ENCODE measurements at places on chromosomes 1 and 21.

- DNase-seq: no peak
Measured at GRCh38 chr1:184287001-184287400, 99.8 kb upstream of the C1orf21 start.

- no peak for DNase-seq
Measured at GRCh38 chr1:180534214-180534613, 24.6 kb upstream of the OVAAL start.

- DNase-seq: no peak
Measured at GRCh38 chr1:186438567-186438966, 22.3 kb downstream of the PDC start.

- DNase-seq: no peak
Measured at GRCh38 chr1:12384836-12385456, 155.1 kb downstream of the VPS13D start.

DNA sequence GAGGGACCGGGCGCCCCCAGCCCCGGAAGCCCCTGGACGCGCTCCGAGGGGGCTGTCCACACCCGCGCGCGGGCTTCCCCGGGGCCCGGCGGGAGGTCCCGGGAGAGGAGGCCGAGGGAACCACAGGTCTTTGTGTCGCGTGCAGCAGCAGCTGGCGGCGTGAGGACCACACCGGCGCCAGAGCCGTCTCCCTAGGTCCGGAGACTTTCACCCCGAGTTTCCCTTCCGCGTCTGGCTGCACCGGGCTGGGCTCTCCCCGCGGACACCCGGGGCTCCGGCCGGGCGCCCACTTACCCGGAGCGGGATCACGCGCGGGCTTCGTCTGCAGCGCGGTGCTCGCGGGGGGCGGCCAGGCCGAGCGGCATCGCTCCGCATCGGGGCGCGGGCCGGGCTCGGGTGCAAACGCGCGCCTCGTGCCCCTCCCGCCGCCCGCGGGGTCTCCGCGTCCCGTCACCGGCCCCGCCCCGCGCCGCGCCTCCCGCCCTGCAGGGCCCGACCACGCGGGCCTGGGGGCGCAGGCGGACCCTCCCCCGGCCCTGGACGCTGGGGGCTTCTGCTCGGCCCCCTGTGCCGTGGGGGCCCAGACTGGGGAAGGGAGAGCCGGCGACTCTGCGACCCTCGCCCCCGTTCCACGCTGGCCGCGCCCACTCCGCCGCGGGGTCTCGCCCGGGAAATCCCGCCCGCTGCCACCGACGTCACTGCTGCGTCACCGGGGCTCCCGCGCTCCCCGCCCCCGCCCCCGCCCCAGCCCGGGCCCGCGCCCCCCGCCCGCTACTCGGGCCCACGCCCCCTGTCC, at the start of gene GNG4:
GNG4 (minus strand) TSS at position 417 of the 796 bp plus-strand sequence. CDS start 65,946 bp downstream, outside the sequence.
- no peak for DNase-seq

GRCh38 chr1:54016343-54017282, 1.4 kb downstream of the LDLRAD1 start:
- no peak for DNase-seq

DNA sequence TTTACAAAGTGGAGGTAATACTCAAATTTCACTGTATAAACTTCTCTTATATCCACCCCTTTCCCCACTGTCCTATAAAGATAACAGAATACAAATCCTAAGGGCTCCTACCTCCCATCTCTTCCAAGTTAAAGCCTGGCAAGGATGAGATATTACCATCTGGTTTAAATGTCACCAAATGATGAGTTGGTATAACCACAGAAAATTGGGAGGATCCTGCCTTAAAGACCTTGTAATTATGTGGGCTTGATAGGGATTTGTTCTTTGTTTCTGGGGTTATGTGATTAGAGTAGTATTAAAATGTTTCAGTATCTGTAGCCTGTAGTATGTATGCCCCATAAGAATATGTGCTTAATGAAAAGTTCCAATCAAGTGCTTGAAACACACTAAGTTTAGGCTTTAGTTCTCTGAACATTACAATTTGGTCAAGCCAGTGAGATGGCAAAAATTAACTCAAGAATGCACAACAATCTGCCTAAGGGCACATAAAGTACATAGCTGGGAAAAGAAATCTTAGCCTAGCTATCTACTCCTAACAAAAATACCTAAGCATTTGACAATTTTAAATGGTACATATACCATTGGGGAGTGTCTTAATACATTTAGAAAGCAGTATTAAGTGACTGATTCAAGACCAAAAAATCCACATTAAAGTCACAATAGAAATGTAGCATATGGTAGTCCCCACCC, 14.0 kb downstream of the KDM5B start:
- no peak for DNase-seq

DNA sequence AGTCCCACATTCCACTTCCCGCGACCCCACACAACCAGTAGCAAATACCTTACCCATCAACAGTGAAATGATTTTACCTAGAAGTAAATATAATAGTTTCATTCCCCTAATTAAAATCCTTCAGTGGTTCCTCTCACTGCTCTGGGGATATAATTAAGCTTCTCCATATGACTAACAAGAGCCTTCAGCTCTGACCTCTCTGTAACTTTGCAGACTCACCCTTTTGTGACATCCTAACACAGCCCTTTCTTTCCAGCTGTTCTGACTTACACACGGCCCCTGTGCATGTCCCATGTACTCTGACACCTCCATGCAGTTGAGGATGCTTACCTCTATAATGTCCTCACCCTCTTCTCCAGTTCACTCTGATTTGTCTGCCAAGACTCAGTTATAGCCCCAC, 137.3 kb upstream of the SPAG17 start:
- no peak for DNase-seq

- no peak for DNase-seq
Measured at GRCh38 chr21:44765231-44766013, 36.2 kb downstream of the UBE2G2 start.

GRCh38 chr1:45012639-45013278, 705 bp downstream of the UROD start:
- DNase-seq: no peak

DNA sequence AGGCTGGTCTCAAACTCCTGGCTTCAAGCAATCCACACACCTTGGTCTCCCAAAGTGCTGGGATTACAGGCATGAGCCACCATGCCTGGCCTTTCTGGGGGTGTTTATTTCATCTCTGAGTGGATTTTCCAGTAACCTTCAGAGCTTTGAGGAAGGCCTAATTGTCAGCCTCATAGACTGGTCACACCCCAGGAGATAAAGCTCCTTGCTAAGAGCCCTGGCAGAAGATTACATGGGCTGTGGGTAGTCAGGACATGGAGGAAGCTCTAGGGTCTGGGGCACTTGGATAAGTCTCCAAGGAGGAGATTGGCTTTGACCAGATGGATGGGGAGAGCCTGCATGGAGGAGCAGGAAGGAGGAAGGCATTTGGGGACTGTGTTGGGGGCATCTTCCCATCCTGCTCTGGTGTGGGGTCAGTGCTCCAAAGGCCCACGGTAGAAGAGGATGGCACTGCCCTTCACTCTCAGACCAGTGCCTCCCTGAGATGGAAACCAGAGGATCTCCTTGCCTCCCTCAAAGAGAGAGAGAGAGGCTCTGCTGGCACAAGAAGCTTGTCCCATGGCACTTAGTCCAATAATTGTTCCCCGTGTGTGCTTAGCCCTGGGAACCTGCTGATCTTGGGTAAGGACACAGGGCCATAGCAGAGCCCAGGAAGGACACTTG, 14.7 kb upstream of the GSTM4 start:
- no peak for DNase-seq

DNA sequence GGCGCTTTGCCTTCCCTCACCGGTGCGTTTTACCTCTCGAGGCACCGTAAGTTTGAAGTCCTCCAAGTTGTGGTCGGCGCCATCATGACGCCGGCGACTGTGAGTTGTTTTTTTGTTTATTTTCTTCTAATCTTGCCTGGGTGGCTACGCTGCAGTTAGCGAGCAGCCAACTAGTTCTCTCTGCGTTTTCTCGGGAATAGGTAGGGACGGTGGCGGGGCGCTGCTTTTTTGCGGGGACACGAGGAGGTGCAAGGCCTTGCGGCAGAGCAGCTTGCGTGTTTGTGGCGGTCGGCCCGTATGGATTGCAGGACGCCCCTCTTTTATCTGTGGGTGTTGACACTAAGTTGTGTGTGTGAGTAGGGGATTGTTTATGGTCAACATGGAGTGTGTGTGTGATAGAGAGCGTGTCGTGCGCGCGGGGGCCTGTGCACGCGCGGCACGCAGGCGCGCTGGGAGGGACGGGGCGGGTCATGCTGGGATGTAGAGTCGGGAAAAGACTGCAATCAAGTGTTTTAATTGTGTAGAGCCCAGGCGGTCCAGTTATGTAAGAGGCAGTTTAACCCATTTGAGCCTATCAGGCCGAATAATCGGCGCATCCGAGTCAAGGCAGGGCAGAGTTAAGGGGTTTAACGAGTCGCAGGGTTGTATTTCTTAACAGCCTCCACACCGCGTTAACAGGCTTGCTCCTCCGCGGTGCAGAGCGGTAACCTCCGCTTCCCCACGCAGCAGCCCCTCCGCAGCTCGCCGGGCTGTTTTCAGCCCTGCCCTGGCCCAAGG, 1.2 kb upstream of the NEGR1 start:
- no peak for DNase-seq

- DNase-seq: no peak
Measured at GRCh38 chr1:30129001-30129408, 594.4 kb downstream of the MATN1 start.

DNA sequence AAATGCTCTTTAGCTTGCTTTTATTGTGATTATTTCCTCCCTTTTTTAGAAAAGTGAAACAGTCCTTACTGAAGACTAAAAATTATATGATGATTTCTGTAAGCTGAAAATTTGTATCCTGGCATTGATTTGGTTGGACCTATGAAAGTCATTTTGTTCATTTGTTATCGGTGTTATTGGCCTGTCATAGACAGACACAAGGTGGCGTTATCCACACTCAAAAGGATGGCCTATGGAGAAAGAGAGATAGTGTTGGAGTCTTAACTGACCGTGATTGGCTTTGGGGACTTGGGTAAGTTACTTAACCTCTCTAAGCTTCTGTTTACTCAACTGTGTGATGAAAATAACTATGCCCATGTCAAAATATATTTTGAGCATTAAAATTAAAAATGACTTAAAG, 203.6 kb upstream of the CHODL start:
- no peak for DNase-seq
